ENCODE measurements at places on chromosomes 2 and 18.

GRCh38 chr2:212732860-212733259, 194.3 kb upstream of the ERBB4 start:
- no peak for DNase-seq

GRCh38 chr2:24228470-24228869, 53.6 kb downstream of the FAM228A start:
- no peak for DNase-seq

DNA sequence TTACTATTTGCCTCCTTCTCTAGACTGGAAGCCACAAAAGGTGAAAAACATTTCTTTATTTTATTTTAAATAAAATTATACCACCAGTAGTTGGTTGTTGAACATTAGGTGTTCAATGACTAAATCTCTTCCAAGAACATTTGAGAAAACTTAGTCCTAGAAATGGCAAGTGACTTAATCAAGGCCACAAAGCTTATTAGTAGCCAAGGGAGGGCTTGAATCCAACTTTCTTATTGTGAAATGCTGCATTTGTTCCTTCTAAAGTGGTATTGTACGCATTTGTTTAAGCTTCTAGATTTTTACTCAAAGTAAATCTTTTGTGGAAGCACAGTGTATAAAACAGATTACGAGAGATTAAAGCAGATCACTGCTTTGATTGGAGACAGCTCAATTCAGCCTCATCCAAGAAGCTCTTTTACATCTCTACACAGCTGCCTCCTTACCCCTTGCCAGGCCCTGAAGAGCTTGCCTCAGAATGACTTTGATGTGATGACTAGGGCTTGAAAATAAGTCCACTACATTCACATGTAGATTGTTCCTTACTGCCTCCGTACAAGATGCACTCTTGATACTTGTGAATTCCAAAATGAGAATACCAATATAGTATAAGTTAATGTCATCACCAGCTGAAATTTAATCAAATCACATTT, 244.8 kb downstream of the XIRP2 start:
- no peak for DNase-seq

- no peak for DNase-seq
Measured at GRCh38 chr2:106054321-106054720, 139.8 kb downstream of the UXS1 start.

DNA sequence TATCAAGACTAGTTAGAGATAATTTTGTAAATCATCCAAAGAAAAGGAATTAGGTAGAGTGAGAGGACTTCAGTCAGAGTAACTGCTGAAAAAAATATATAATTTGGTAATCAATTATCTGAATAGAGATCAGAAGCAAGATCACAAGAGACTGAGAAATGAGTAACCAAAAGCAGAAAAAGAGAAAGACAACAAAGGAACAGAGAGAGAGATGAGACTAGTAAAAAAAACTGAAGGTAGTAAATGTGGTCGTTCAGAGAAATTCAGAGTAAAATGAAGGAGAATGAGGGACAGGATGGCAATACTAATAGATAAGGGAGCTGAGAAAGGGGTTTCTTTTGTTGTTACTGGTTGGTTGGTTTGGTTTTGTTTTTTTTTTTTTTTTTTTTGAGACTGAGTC, 16.5 kb downstream of the STRN start:
- DNase-seq, result no peak

DNA sequence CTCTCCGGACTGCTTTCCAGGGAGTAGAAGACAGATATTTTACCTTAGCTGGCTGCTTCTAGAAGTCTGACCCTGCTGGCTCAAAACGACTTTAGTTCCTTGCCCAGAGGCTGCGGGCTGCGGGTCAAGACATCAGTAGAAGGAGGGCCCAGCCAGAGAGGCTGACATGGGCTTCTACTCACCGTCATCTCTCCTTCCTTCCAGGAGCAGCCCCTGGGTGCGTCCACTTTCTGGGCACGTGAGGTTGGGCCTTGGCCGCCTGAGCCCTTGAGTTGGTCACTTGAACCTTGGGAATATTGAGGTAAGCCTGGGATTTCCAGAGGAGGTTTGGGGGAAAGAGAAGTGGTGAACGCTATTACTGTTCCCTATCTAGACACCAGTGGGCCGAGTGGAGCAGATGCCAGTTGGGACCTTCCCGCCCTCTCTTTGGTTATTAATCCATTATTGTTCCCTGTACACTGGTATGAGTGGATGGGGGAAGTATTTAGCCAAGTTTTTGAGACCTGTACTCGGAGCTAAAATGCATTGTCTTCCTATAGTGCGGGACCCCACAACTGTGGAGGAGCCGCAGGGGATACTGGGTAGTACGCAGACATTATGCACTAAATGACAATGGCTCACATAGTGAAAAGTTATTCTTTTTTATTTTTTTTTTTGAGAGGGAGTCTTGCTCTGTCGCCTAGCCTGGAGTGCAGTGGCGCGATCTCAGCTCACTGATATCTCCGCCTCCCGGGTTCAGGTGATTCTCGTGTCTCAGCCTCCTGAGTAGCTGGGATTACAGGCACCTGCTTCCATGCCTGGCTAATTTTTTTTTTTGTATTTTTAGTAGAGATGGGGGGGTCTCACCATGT, 26.3 kb upstream of the CASP8 start:
- no peak for DNase-seq

GRCh38 chr2:60539140-60539539, 14.3 kb downstream of the BCL11A start:
- no peak for DNase-seq

- DNase-seq, result no peak
Measured at GRCh38 chr2:149901231-149901859, 313.8 kb upstream of the MMADHC start.

DNA sequence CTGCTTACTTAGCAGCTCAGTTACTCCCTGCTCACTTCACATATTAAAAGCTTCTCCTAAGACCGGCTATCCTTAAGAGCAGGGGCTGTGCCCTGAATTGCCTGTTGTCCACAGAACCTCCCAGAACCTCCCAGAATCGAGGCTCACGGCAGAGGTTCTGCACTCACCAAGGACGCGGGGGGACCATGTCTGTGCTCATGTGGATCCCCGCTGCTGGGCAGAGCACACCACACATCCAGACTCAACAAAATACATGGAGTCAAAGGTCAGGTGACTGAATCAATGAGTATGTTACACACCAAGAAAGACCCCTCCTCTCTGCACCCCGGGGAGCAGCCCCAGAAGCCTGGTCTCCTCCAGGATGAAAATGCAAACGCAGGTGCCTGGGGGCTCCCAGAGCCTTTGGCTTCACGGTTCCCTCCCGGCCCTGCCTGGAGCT, 149.0 kb downstream of the MBP start:
- DNase-seq, result no peak

DNA sequence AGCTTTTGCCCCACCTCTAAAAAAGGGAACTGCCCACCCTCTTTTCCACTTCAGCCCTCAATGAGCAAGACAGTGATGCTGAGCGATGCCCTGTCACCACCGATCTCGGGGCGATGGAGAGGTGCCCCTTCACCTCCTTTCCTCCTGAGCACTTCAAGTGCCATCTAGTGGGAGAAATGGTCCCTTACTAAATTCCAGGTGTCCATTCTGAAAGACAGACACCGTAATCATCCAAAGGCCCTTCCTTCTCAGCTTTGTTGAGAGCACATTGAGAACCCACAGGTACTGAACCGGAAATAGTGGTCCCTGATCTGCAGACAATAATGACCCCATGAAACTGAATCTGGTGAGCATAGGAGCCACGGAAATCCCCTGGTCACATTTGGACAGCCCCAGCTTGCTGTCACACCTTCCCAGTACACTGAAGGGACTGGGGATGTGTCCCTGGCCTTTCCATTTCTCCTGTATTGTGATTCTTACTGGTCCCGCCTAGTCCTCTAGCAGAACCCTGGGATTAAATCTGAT, 38.5 kb downstream of the KCTD18 start:
- no peak for DNase-seq

GRCh38 chr18:47975701-47976100, 45.2 kb upstream of the SMAD2 start:
- DNase-seq, result no peak

GRCh38 chr2:218871345-218872302, 9.0 kb upstream of the WNT10A start:
- no peak for DNase-seq

DNA sequence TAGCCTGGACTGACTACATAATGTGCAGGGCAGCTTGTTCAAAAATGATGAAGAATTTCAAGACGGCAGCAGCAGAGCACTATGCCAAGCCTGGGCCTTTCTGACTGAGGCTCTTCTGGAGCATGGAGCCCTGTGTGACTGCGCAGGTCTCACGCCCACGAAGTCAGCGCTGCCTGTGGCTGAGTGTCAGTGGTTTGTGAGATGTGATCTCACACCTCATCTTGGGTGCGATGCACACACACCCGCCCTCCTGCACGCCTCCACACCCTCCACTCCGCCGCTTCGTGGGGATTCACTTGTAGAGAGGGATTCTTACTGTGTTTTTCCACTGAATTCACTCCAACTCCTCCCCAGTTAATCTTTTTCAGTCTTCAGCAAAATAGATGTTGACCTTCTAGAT, 103.9 kb downstream of the VIT start:
- no peak for DNase-seq

- DNase-seq, result no peak
Measured at GRCh38 chr2:121043061-121043826, 241.8 kb downstream of the TFCP2L1 start.

- DNase-seq, result no peak
Measured at GRCh38 chr18:38450876-38451275, 885.3 kb upstream of the CELF4 start.
